ENCODE measurements at places on chromosomes 7 and 10.

DNA sequence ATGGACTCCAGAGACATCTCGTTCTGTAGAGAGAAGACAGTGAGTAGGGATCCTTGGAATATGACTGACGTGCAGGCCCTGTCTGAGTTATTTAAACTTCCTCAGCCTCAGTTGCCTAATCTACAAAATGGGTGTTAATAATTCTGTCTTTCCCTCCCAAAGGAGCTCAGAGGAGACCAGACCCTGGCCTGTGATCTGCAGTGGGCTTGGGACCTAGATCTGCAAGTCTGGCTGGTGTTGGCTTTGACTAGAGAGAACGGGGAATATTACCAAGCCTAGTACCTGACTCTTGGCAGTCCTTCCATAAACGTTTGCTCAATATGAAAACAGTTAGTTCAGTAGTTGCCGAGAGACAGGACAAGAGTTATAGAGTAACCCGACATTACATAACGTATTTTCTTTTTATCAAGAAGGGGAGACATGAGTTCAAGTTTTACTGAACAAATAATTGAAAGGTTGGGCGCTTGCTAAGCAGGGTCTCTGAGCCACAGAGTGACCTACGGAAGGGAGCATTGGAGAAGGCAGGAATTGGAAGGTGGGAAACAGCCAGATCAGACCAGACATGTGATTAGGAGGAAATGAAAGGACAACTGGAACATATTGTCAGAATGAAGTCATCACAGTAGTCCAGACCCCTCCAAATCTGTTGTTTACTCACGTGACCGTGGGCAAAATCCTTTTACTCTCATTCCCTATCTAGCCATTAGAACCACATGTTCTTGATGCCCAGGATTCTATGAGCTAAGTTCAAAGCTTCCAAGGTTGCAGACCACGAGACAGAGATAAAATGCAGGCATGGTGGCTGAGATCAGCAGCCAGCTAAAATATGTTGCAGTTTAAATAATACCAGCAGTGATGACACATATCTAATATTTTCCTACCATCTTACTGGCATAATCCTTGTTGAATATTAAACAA is 10.9 kb upstream of the CYP3A4 start:
- no peak for DNase-seq

- no peak for DNase-seq
Measured at GRCh38 chr10:49350846-49351532, 44.9 kb downstream of the DRGX start.

- DNase-seq = no peak
Measured at GRCh38 chr7:55555160-55555559, 17.1 kb downstream of the VOPP1 start.

DNA sequence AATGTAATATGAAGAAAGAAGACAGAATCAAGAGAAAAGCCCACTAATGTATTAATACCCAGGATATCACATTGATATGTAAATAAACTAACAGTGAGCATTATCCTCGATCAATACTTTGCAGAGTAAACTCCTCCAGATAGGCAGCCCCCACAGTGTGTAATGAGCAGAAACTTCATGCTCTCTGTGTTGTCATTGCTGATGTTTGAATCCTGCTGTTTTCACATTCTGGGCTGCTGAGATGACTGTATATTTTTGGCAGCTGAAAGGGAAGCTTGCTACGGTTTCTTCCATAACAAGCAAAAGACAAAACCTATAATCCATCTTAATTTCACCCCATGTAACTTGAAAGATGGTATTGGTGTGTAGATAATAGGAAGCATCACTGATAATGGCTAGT is 15.3 kb upstream of the THSD7A start:
- no peak for DNase-seq

DNA sequence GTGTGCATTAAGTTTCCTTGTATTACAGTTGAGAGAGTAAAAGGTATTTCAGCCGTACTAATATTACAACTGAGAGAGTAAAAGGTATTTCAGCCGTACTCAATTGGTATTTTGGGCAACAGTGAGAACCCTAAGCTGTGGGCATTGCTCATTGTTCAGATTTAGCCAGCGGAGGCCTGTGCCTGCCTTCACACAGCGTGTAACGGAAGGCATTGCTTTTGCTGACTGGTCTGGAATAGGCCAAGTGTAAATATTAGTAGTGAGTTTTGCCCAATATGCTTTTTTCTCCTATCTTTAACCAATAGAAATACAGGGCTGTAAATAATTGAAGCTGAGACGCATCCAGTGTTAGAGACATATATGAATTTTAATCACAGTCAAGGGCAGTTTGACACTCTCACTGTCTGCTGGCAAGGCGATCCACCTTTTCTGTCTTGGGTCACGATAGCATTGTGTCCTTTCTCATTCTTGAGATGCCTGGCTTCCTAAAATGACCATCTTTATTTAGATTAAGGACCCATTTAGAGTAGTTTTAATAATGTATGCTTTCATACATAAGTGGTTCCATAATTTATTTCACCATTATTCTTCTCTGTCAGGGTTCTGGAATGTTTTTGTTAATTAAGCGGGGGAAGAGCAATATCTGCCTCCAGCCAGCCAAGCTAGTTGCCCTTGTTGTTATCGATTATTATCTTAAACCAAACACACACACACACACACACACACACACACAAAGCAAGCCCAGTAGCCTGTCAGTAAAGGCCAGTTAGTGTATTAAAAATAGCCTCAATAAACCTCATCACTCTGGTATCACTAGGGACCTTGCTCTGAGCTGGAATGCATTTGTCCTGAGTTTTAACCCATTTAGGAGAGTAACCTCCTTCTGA is 130.7 kb downstream of the CELF2 start:
- no peak for DNase-seq

DNA sequence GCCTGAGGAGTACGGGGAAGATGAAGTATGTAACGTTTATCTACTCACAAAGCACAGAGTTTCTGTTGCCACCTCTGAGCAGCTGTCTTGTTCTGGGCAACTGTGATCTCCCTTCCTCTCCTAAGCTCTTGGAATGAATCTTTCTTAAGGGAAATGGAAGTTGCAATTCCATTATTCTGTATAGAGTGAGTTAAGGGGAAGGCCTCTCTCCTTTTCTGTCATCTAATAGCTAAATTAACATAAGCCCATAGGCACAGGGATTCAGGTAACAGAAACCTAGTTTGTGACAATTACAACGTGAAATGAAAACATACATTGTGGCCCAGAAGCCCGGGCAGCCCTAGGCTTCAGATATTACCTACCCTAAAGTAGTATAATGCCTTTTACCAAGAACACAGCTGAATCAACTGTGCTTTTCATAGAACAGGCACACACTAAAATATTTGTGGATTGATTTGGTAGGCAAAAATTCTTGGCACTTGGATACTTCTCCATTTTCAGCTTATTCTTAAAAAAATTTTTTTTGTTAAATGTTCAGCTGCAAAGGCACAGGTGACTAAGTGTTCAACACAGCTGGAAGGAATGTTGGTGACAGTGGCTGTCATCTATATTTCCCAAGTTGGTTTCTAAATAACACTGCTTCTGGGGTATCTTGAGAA is 3.8 kb upstream of the PDCD4 start:
- no peak for DNase-seq

GRCh38 chr10:110402077-110402416 is 95.7 kb upstream of the DUSP5 start:
- DNase-seq = no peak

- DNase-seq = no peak
Measured at GRCh38 chr10:103353281-103353680, 2.3 kb upstream of the PCGF6 start.

DNA sequence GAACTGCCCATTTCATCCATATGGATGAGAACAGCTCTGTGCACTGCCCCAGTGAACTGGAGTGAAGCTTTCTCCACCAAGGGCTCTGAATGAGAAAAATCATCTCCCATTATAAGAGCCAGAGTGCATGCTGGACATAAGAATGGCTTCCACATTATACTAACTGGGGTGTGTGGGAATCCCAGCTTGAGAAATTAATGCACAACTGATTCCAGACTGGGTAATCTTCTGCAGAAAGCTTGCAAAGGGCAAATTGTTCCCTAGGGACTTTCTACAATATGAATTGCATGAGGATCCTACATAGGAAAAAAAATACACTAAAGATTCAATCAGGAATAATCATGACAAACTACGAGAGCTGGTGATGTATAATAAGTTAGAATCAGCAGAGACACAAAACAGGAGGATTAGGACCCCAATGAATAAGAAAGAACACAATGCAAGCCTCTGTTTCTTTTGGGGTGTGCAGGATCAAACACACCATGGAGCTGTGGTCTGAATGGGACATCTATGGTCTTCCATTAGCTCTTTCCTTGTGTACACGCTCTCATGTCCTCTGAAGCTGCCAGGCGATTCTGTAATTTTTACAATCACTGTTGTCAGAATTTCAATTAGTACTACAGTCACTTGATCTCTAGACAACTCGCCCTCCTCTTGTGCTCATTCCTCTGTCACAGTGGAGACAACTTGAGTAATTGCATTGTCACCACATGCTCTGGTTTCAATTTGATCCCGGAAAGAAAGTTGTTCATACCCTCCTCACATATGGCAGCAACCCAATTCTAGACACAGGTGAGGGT is 1327.4 kb downstream of the GATA3 start:
- no peak for DNase-seq

- DNase-seq = no peak
Measured at GRCh38 chr10:16788125-16788524, 29.1 kb downstream of the RSU1 start.
